ENCODE measurements at places on chromosomes 1 and 21. TPM values are rescaled to one million over a fixed set of nuclear protein-coding genes. Genes with fewer than 3 reads are reported as not detected.

DNA sequence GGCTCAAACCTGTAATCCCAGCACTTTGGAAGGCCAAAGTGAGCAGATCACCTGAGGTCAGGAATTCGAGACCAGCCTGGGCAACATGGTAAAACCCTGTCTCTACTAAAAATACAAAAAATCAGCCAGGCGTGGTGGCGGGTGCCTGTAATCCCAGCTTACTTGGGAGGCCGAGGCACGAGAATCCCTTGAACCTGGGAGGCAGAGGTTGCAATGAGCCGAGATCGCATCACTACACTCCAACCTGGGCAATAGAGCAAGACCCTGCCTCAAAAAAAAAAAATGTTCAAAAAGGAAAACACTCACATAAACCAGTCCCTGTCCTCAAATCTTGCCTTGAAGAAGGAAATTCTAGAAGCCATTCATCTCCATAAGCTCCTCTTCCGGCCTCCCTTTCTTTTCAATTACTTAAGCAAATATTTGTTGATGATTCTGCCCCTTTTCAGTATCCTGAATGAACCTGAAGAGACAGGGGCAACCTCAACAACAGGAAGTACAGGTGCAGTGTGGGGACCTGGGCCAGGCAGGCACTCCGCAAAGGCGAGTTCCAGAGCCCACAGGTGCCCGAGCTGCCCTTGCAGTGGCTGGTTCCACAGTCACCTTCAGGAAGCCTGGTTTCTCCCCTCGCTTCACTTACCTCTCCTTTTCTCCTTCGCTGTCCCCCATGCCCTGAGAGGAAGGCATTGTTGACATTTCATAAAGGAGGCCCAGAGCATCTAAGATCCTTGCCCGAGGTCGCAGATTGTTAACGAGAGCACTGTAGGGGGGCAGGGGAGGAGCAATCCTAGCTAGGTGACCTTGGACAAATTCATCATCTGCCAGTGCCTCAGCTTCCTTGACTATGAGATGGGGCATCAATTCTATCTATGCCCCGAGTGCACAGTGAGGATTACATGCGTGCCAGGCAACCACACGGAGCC is 8.9 kb upstream of the LEFTY1 start:
- DNase-seq = no peak

The GNAT2 gene
- 0.26 TPM for total RNA-seq

- DNase-seq = no peak
Measured at GRCh38 chr1:176566004-176566975, 103.3 kb downstream of the PAPPA2 start.

DNA sequence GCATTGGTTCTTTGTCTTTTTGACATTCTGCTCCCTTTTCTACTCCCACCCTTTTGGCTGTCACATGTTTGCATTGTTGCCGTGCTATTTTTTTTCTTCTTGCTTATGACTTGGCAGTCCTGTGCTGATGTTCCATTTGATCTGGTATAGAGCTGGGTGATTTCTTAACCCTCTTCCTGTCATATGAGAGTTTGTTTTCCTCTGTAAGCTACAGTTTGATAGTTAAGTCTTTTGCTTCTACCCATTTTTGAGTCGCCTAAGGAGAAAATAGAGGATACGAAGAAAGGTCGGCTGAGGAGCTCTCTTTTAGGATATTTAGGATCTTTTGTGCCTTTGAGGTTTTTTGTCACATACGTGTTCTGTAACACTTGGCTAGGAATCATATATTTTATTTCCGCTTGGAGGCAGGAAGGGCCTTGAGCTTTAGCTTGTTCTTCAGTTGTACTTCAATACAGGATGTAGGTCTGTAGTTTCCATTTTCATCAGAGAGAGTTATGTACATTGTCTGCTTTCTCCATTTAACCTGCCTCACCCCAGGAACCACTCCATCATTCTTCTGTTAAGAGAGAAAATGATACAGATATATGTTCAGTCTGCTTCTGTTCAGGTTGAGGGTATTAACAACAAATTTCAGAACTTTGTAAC is 150.7 kb downstream of the BACH1 start:
- DNase-seq = no peak

- DNase-seq = no peak
Measured at GRCh38 chr1:5720484-5720883, 271.7 kb downstream of the NPHP4 start.

All from endothelial cell (in vitro differentiated cells).